ENCODE measurements at places on chromosomes 3 and 15.

DNA sequence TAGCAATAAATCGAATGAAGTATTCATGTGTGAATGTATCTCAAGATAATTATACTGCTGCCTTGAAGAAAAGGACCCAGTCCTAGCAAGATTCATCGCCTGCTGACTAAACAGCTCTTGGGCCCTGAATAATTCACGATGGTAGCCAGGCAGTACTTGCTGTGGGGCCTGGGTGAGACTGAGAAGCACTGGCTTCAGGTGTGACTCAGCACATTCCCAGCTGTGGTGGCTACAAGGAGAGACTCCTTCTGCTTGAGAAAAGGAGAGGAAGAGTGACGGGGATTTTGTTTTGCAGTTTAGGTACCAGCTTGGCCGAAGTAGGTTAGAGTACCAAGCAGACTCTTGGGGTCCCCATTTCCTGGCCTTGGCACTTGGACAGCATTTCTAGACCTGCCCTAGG is 47.6 kb upstream of the CD200R1L start:
- no peak for DNase-seq

DNA sequence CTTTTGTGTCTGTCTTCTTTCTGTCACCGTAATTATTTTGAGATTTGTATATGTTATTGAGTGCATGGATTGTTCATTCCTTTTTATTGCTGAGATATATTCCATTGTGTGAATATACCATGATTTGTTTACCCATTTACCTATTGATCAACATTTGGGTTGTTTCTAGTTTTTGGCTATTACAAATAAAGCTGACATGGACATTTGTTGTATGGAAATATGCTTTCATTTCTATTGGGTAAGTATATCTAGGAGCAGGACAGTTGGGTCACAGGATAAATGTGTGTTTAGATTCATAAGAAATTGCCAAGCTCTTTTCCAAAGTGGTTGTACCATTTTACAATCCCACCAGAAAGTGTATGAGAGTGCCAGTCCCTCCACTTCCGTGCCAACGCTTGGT is 51.2 kb downstream of the PFN2 start:
- no peak for DNase-seq

DNA sequence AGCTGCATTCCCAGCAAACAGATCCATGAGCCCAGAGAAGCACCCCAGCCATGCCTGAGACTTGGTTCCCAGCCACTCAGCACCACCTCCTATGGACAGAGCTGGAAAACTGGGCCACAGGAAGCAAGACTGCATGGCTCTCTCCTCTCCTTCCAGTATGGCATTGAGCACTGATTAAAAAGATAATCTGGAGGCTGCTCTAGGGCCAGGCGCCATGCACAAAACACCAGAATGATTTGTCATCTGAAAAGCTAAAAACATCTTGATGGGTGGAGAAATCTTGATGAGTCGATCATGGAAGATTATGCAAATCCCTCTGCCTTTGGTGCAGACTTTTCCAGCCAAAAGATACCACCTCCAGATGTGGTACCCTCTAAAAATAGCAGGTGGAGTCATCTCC is 62.7 kb upstream of the MRPS22 start:
- DNase-seq = no peak

DNA sequence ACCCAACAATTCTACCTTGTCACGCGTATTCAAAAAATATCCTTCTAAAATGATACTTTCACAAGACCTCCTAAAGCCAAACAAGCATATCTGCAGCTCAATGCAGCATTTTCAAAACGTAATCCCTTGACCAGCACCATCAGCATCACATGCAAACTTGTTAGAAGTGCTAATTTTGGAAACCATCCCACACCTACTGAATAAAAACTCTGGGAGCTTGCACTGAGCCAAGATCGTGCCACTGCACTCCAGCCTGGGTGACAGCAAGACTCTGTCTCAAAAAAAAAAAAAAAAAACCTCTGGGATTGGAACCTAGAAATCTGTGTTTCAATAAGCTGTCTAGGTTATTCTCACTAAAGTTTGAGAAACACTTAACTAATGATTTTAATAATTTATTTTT is 223.3 kb upstream of the CCDC54 start:
- DNase-seq = no peak

GRCh38 chr3:52313774-52314188 is 2.3 kb upstream of the DNAH1 start:
- no peak for DNase-seq

GRCh38 chr3:159936541-159936940 is 52.1 kb upstream of the IL12A start:
- no peak for DNase-seq

- no peak for DNase-seq
These were observed 41.2 kb downstream of the LIPC start for GRCh38 chr15:58472821-58473581.

GRCh38 chr15:20345401-20345958 is 196.1 kb downstream of the GOLGA6L6 start:
- no peak for DNase-seq

Measured in stimulated activated naive CD4-positive, alpha-beta T cell treated with Interleukin-2 at 50 U/mL for 16 hours (primary cell).